Activated T-cell treated with anti-CD3 and anti-CD28 coated beads, Interleukin-2, amount 50 U/mL, for 72 hours (primary cell): ENCODE measurements at places on chromosomes 4 and X. TPM values are rescaled to one million over a fixed set of nuclear protein-coding genes. Genes with fewer than 3 reads are reported as not detected.

DNA sequence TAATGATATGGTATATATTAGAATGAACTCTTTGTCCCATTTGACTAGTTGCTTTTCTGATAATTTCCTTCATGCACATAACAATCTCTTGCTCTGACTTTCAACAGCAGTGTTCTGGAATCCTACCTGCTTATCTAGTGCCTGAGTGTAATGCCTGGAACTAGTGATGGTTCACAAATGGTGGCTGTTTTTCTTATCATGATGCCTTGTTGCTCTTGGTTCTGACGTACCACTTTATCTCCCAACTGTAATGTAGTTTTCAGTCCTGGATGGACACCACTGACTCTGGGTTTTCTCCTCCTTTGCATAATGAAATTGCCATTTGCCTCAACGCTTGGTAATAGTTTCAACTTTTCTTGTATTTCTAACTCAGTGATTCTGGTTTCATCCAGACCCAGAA, 25.5 kb upstream of the LUZP4 start:
- no peak for DNase-seq

FAM47E gene
- total RNA-seq = not detected

GRCh38 chrX:10831716-10832502, 211.5 kb upstream of the MID1 start:
- DNase-seq = no peak

CHRDL1 gene
- total RNA-seq = not detected

DNA sequence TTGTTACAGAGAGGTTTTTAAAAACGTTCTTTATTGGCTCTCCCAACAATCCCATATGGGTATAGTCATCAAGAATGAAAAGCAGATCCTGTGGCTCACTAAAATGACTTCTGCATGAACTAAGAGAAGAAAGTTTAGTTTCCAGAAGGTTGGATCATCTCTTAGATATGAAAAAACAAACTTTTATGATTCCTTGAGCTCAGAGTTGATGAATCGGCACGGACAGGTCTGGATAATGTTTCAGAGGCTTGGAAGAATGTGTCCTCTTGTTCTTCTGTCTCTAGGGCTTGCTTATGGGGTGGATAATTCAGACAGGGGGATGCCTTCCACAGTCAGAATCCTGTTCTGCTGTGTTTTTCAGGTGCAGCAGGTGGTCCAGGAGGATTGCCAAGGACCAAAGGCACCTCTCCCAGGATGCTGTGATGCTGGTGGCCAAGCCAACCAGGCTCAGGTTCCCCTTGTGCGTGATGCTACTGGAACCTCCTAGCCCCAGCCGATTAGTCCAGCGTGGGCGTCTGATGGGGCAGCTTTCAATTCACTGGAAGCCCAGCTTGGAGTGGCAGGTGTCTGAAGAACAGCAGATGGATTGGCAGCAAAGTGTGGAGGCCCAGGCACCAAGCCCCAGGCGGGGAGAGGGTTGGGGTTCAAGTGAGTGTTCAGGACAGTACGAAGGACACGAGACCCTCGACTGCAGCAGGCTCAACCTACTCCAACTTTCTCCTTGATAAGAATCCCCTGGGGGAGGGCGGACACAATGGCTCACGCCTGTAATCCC, 30.3 kb downstream of the CCKAR start:
- no peak for DNase-seq

DNA sequence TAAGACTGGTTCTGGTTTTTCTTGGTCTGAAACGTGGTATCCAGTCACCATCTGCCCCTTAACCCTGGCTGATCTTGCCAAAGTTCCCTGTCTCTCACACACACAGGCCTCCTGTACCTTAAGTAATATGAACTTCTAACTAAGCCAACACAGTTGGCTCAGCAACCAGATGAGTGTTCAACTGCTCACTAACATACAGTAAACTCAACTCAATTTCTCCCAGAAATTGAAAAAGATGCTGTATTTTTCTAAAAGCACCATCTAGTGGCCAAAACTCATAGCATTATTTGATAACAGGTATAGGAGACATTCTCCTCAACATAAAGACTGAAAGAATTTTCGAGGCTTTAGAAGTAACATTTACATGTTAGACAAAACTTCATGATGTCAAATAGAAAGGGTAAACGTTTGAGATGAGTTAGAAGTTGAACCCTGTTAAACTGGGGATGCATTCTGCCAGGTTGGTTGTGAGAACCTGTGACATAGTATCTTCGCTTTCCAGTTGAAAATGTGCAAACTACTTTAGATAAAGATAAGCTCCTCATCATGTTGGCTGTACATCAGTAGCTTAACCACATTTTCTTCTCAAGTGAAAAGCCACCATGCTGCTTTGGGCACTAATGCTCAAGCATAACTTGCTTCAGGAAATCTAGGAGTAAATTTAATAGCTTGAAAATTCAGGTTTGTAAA, 31.2 kb downstream of the CCNI start:
- no peak for DNase-seq

GRCh38 chrX:131277543-131278136, 11.5 kb downstream of the IGSF1 start:
- no peak for DNase-seq

CLGN gene
- 0.14 TPM for total RNA-seq

SERPINA7 gene
- total RNA-seq = not detected

HERC6 gene
- 5.7 TPM for total RNA-seq

- no peak for DNase-seq
Measured at GRCh38 chr4:181951265-181951664, 291.9 kb upstream of the TENM3 start.

NCAPG gene
- total RNA-seq = 79.1 TPM

DNA sequence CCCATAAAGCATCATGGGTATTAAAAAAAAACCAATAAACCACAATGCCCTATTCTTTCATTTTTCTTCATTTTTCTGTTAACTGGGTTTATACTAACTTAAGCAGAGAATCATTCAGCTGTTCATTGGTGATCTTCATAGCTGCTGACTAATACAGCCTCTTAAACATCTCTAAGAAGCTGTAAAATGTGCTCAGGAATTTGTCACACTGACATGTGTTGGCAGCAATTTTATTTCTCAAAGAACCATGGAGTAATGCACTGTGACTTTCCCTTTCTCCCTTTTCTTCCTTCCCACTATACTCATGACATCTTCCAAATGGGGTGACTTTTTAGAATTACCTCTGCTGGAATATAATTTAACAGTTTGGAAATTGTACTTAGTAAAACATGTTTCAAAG, 315.4 kb downstream of the ANTXR2 start:
- no peak for DNase-seq

- peak; percentile 9 for DNase-seq
Measured at GRCh38 chrX:97401154-97401553, 517.4 kb downstream of the RPA4 start.

DNA sequence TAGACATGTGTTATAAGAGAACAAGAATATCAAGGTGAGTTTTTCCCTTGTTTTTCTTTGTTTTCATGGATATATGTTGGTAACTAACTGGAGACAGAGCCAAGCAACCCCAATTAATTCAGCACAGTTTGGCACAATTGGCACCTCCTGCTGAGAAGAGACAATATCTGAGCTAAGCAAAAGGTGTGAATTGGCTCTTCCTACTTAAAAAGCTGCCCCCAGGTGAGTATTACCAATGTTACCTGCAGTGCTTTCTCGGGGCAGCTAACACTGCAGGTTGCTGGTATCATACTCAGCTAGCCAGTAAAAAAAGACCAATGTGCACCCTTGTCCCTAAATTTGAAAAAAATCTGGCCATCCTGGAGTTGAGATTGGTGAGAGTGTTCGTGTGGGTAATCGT, 871.2 kb upstream of the TENM3 start:
- DNase-seq = no peak

DNA sequence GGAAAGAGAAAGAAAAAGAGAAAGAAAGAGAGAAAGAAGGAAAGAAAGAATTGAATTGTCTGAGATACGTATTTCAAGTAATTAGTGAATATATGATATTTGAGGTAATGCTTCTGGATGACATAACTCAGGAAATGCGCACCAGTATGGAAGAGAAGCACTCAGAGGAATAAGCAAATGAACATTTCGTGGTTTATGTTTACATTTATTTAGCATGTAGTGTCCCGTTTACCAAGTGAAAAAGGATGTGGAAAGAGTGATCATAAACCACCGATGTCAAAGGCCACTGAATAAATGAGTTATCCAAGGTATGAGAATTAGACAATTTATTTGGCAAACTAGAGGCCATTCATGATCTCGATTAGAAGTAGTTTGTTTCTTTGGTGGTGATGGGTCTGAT, 200.4 kb downstream of the ARAP2 start:
- no peak for DNase-seq

DNA sequence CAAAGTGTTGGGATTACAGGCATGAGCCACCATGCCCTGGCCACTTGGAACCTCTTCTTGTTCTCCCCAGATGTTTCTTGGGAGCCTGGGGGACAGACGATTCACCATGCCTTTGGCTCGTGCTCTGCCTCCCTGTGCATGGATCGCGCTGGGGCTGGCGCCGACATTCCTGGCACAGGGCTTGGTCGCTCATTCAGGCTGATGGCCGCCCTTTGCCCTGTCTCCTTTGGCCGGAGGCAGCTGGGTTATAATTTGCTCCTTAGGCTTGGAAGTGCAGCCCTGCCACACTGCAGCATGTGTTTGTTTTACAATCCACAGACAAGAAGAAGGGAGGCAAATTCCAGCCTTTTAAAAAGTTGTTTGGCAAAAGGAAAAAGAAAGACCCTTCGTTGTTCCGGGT, 115.3 kb downstream of the AASDH start:
- DNase-seq = no peak

DNA sequence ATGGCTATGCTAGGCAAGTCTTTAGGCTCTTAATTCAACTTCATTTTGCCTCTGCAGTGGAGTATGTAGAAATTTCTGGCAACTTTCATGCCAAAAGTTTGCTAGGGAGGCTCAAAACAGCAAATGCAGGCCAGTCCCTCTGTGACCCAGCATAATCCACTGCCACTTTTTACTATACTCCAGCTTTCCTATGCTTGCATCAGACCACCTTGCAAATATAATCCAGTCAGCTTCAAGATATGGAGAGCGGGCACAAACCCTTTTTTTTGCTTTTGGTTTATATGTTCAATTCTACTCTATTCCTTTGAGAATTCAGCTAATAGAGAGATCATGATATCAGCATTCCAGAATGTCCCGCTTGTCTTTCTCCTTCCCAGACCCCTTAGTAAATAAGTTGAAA, 192.0 kb upstream of the PABPC4L start:
- no peak for DNase-seq

- DNase-seq = no peak
Measured at GRCh38 chr4:93843772-93844171, 15.2 kb downstream of the ATOH1 start.

DNA sequence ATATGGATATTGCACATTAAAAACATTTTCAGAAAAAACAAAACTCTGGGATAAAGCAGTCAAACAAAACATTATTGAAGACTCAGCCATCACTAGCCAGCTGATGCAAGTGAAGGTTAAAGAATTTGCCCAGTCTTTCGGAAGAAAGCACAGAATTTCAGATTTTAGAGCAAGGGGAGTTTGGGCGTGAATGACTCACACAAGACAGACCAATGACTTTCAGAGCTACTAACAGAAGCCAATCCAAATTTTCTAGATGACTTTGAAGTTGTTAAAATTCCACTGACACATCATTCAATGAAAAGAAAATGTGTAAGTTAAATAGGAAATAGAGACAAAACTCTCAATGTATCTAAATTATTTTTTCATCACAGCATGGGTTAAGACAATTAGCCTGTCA, 4.0 kb downstream of the MRFAP1L1 start:
- DNase-seq = peak; percentile 25

DNA sequence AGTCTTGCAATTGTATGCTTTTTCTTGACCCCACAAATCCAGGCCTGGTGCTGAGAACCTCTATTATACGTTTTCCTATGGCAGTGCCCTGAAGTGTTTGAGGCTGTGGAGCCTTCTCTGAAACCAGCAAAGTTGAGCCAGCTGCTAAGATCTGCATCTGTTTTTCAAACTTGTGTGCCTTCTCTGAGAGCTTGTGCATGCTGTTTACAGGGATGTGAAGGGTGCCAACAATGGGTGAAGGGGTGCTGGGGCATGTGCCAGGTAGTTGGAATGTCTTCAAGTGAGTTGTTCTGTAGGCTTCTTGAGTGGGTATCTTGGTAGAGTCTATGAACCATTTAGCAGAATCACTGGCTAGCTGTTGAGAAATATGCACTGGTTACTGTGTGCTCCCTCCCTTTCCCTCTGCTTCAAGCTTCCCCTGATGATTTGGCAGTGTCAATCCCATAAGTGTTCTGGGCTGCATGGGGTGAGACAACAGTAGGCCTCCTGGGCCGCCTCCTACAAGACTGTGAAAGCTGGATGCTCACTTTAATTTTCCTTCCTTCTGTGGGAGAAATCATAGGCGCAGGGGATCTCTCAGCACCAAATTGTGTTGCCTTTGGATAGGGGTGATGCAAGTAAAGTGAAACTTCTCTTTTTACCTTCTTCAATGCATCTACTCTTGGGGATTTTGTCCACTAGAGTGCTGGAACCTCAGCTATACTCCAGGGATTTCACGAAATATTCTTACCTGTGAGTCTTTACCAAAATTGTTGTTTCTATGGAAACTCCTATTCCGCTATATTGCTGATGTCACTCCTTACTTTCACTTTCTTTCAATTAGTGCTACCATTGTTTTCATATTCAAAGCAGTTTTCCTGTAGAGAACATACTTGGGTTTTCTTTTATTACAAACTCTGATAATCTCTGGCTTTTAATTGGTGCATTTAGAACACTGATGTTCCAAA, 30.0 kb downstream of the ITM2A start:
- DNase-seq = no peak

DNA sequence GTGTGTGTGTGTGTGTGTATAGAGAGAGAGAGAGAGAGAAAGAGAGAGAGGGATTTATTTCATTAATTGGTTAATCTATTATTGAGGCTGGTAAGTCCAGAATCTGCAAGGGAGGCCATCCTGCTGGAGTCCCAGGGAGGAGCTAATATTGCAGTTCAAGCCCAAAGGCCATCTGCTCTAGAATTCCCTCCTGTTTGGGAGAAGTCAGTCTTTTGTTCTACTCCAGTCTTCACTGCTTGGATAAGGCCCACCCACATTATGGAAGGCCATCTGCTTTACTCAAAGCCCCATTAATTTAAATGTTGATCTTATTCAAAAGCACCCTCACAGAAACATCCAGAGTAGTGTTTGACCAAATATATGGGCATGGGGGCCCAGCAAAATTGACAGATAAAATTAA, 317.5 kb upstream of the RASGEF1B start:
- no peak for DNase-seq

- no peak for DNase-seq
Measured at GRCh38 chr4:176286728-176287127, 17.7 kb upstream of the ASB5 start.
